H9 (cell line): ENCODE measurements at places on chromosomes 2 and 18. TPM values are rescaled to one million over a fixed set of nuclear protein-coding genes. Genes with fewer than 3 reads are reported as not detected.

CFAP53 gene
- total RNA-seq, result 0.15 and 0.22 TPM in 2 replicates

DPYSL5 gene
- total RNA-seq, result 6.4 and 6.9 TPM in 2 replicates

BIN1 gene
- total RNA-seq, result 30.0 and 32.0 TPM in 2 replicates

TUBA3E gene
- 0.13 and 0.26 TPM in 2 replicates for total RNA-seq

GPR75 gene
- total RNA-seq, result 4.4 and 5.3 TPM in 2 replicates

TUBB8B gene
- total RNA-seq, result 0.72 and 1.0 TPM in 2 replicates

KIAA2012 gene
- total RNA-seq, result not detected in 2 replicates

CHST9 gene
- total RNA-seq, result 3.0 and 3.5 TPM in 2 replicates

DNA sequence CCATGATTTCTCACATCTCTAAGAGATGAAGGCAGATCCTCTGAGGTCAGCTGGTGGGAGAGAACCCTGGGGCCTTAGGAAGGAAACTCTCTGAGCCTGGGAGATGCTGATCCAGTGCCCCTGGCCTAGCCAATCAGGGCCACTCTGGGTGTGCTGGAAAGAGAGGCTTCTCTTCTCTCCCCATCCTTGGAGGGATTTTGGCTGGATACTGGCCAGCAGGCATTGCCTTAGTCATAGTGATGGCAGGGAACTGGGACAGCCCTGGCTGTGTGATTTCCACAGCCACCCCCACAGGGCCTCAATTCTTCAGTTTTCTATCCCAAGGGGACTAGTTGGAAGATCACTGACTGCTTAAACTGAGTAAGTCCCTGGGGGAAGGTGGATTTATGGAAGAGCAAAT is 26.6 kb upstream of the PLB1 start:
- no peak for DNase-seq
- H3K36me3 ChIP-seq, result no peaks in the 10 kb centered on the region
- no peaks in the 10 kb centered on the region for H3K4me1 ChIP-seq
- H3K4me3 ChIP-seq, result no peak overlapping the region
- H3K27ac ChIP-seq, result no peak overlapping the region
- H3K27me3 ChIP-seq, result no peaks in the 10 kb centered on the region

DNA sequence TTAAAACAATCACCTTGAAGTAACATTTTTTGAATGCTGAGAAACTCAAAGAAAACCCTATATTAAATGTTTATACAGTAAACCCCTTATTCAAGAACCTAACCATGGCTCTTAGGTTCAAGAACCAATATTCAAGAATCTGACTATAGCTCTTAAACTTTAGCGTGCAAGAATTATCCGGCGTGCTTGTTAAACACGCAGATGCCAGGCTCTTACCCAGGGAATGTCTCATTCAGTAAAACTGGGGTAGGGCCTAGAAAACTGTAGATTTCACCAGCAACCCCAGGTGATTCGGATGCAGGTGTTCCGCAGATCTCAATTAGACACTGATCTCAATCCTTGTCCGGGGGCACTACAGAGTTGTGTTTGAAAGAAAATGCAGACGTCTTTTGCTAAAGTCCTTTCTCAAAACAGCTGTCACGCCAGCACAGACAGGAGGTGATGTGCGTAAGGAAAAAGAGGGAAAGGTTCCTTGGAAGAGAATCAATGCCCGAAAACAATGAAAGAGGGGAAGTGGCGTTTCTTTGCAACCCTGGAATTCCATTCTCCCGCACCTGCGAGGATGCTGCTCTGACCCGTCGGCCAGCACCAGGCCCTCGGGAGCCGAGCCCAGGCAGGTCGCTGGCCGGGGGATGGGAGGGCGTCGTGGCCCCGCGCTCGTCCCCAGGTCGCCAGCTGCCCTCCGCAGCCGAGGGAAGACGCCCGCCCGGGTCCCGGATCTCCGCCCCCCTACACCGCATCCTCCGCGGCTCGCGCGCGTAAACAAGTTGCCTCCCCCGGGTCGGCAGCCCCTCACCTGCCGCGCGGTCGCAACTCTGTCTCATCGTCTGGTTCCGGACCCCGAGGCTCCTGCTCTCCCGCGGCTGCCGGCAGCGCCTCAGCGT is 851 bp downstream of the EIF2AK3 start:
- H3K27ac ChIP-seq, result peak overlapping the region; percentile 5
- no peak overlapping the region for H3K4me3 ChIP-seq
- H3K4me1 ChIP-seq, result peaks cover 18% of the 10 kb centered on the region
- peak; percentile 45 for DNase-seq
- H3K27me3 ChIP-seq, result no peaks in the 10 kb centered on the region
- H3K36me3 ChIP-seq, result no peaks in the 10 kb centered on the region

GRCh38 chr2:233835230-233836186 is 18.8 kb downstream of the HJURP start:
- no peak overlapping the region for H3K27ac ChIP-seq
- H3K27me3 ChIP-seq, result no peaks in the 10 kb centered on the region
- H3K4me1 ChIP-seq, result no peaks in the 10 kb centered on the region
- H3K4me3 ChIP-seq, result no peak overlapping the region
- peaks cover 66% of the 10 kb centered on the region for H3K36me3 ChIP-seq

GRCh38 chr2:79935771-79936657 is 368.5 kb downstream of the LRRTM1 start:
- H3K4me3 ChIP-seq, result peak overlapping the region; percentile 46
- no peaks in the 10 kb centered on the region for H3K4me1 ChIP-seq
- H3K36me3 ChIP-seq, result no peaks in the 10 kb centered on the region
- no peaks in the 10 kb centered on the region for H3K27me3 ChIP-seq
- H3K27ac ChIP-seq, result no peak overlapping the region

DNA sequence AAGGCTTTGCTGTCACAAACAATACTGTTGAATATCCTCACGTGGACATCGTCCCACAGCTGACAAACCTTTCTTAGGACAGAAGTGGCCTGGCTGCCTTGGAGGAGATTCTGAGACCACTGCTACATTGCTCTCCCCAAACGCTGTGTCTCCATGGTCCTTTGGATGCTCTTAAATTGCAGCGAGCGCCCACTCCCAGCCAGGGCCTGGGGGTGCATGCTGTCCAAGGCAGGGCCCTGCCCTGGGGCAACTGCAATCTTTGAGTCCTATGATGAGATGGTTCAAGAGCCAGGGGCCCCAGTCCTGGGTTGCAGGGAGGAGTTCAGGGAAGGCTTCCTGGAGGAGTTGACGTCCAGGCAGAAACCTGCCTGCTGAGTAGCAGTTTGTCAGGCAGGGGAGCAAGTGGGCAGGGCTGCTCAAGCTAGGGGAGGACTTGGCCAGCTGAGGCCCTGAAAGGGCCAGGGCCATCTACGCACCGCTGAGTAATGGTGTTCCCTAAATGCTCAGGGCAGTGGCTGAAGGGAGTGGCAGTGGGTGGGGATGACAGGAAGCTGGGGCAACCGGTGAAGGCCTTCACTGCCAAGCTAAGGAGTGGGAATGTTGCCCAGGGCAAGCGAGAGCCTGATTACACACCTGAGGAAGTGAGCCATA is 10.8 kb upstream of the SDC1 start:
- no peak overlapping the region for H3K27ac ChIP-seq
- no peaks in the 10 kb centered on the region for H3K27me3 ChIP-seq
- peaks cover 2% of the 10 kb centered on the region; the same call in 1 of the 2 replicates for H3K4me1 ChIP-seq
- DNase-seq, result no peak

DNA sequence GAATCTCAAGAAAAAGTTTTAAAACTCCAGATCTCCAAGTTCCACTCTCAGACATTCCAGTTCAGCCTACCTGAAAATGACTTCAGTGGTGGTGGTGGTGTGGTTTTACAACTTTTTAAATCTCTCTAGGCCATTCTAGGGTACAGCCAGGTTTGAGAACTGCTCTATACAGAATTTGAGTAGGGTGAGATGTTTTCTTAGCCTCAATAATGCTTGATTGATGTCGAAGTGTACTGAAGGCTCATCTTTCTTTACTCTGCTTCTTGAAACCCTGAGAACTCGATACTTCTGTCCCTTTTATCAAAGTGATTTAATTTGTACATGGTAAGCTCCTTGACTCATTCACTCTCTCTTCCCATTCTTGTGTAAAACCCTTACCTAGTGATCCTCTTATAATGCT is 143.8 kb downstream of the FAM124B start:
- H3K4me1 ChIP-seq, result no peaks in the 10 kb centered on the region
- no peak overlapping the region for H3K4me3 ChIP-seq
- no peaks in the 10 kb centered on the region for H3K36me3 ChIP-seq
- DNase-seq, result no peak
- H3K27ac ChIP-seq, result no peak overlapping the region

DNA sequence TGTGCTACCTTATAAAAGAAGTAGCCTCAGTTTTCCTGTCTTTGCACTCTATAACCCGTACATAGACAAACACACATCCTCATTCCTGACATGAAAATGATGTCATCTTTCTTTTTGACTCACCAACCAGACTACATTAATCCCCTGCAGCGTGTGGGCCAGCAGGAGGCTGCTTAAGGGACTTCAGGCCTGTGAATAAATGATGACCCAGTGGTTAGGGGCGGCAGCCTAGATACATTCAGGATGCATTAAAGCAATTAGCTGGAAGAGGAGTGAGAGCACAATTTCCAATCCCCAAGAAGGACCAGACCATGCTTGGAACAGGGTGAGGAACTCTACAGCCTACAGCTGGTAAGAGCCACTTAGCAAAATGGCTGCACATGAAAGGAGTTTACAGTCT is 57.3 kb upstream of the KLF7 start:
- no peaks in the 10 kb centered on the region for H3K36me3 ChIP-seq
- H3K4me3 ChIP-seq, result no peak overlapping the region
- H3K27ac ChIP-seq, result no peak overlapping the region
- no peak for DNase-seq
- H3K4me1 ChIP-seq, result peaks cover 21% of the 10 kb centered on the region

GRCh38 chr2:203623096-203623495 is 83.3 kb upstream of the CD28 start:
- no peaks in the 10 kb centered on the region for H3K4me1 ChIP-seq
- no peaks in the 10 kb centered on the region for H3K36me3 ChIP-seq
- no peak for DNase-seq
- no peaks in the 10 kb centered on the region for H3K27me3 ChIP-seq
- H3K4me3 ChIP-seq, result no peak overlapping the region

DNA sequence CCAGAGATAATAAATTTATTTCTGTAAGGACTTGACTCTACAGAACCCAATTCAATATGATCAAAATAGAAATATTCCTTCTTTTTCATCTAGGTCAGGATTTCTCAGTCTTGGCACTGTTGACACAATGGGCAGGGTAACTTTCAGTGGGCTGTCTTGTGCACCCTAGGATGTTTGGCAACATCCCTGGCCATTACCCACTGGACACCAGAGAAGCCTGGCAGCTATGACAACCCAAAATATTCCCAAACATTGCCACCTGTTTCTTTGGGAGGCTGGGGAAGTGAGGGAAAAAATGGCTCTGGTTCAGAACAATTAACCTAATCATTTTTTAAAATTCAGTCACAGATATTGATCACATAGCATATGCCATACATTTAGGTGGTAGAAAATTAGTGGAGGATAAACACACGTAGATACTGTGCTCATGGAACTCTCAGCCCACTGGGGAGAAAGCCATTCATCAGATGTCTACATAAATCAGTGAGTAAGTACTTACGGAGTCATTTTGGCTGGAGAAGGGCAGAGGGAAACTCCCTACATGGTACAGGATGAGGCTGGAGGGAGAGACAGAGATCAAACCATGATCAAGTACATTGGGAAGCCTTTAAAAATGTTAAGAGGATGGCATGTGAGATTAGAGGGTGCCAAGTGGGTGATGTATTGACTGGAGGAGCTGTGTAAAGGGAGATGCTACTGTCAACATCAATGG is 718 bp upstream of the TNP1 start:
- no peak overlapping the region for H3K27ac ChIP-seq
- H3K4me3 ChIP-seq, result no peak overlapping the region
- H3K27me3 ChIP-seq, result no peaks in the 10 kb centered on the region; the same call in 1 of the 2 replicates
- no peaks in the 10 kb centered on the region for H3K36me3 ChIP-seq

DNA sequence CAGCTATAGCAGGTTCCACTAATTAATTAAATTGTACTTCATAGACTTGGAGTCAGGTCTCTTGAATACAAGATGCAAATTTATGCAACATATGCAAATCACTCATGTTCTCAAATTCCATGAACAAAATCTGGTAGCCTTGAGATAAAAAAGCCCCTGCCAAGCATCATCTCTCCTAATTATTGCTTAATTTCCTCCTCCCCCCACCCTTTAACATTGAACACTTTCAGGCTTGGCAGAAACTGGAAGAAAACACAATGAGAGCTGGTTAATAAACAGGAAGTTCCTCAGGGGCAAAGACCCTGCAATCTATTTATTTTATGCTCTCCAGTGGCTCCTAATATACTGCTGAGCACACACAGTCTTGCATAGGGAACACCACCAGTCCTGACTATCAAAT is 35.6 kb upstream of the ACVR1 start:
- H3K36me3 ChIP-seq, result no peaks in the 10 kb centered on the region
- H3K4me1 ChIP-seq, result no peaks in the 10 kb centered on the region
- H3K27me3 ChIP-seq, result no peaks in the 10 kb centered on the region
- H3K27ac ChIP-seq, result no peak overlapping the region
- H3K4me3 ChIP-seq, result no peak overlapping the region

DNA sequence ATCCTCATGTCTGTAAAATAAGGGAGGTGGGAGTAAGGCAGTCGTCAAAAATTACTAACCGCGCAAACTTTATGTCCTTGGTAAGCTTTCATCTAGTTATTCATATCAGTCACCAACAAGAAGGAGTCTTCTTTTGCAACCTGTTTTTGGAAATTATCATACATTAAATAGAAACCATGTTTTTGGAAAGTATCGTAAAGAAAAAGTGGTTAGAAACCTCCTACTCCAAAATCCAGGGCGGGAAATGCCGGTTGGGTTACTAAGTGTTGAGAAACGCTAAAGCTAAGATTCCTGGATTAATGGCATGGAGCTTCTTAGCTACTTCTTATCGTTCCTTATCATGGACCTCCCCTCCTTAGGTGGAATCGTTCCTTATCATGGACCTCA is 778 bp downstream of the BBS5 start:
- no peak for DNase-seq
- H3K4me1 ChIP-seq, result no peaks in the 10 kb centered on the region
- H3K36me3 ChIP-seq, result no peaks in the 10 kb centered on the region
- H3K27me3 ChIP-seq, result peaks cover 25% of the 10 kb centered on the region; the same call in 1 of the 2 replicates
- H3K27ac ChIP-seq, result no peak overlapping the region

- no peak for DNase-seq
- H3K4me1 ChIP-seq, result no peaks in the 10 kb centered on the region; the same call in 1 of the 2 replicates
- H3K27me3 ChIP-seq, result no peaks in the 10 kb centered on the region
- no peaks in the 10 kb centered on the region for H3K36me3 ChIP-seq
- H3K4me3 ChIP-seq, result no peak overlapping the region
Measured at GRCh38 chr2:1841903-1842791, 97.8 kb upstream of the PXDN start.
